NCI-H526 (cell line): ENCODE measurements at places on chromosomes 5 and 9.

DNA sequence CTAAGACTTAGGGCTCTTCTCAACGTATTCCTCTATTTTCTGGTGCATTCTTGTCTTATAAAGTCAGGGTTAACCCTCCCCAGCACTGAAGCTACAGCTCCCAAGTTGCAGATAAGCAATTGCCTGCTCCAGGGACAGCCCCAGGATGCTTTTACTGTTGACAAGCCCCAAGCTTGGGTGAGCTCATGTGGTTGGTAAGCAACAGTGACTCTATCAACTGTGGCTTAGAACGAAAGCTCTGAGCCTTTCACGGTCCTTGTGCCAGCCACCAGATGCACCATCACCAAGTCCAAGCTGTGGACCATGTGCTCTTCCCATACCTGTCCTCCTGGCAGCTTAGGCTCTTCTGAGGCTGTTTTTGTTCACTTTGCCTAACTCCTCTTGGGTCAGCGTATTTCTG, 13.5 kb downstream of the ADRB2 start:
- DNase-seq, result no peak

- no peak for DNase-seq
Observed at GRCh38 chr5:14572836-14573235, 8.8 kb upstream of the OTULINL start.

GRCh38 chr5:72252574-72253155, 67.4 kb downstream of the MRPS27 start:
- no peak for DNase-seq

GRCh38 chr5:153168241-153168640, 322.2 kb upstream of the GRIA1 start:
- no peak for DNase-seq

- DNase-seq, result no peak
Observed at GRCh38 chr5:11607944-11608483, 296.2 kb downstream of the CTNND2 start.

DNA sequence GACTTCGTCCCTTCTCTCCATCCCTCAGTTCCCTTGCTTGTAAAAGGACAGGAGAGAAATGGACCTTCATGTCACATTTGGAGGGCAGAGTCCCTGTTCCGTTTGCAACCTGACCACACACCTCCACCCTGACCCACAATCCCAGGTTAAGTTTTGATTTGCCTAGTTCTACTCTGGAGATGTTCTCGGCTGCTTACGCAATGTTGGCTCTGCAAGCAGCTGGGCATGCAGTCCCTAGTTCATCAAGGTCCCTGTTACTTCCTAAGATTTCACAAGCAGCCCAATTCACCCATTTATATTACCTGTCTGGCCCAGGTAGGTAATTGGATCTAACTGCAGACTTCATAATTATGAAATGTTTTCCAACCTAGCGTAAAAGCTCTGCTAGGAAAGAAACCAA, 28.8 kb downstream of the SLIT3 start:
- no peak for DNase-seq

GRCh38 chr5:35990941-35991611, at the start of gene UGT3A1:
UGT3A1 (minus strand) TSS chr5:35991390; CDS start chr5:35991240, 150 bp downstream.
- peak; percentile 23 for DNase-seq

GRCh38 chr5:150195736-150196485, 6.0 kb downstream of the SLC6A7 start:
- no peak for DNase-seq

GRCh38 chr9:129863059-129863690, 27.9 kb downstream of the USP20 start:
- DNase-seq, result no peak

- peak; percentile 4 for DNase-seq
Observed at GRCh38 chr5:131171276-131171810, 599 bp downstream of the LYRM7 start.

DNA sequence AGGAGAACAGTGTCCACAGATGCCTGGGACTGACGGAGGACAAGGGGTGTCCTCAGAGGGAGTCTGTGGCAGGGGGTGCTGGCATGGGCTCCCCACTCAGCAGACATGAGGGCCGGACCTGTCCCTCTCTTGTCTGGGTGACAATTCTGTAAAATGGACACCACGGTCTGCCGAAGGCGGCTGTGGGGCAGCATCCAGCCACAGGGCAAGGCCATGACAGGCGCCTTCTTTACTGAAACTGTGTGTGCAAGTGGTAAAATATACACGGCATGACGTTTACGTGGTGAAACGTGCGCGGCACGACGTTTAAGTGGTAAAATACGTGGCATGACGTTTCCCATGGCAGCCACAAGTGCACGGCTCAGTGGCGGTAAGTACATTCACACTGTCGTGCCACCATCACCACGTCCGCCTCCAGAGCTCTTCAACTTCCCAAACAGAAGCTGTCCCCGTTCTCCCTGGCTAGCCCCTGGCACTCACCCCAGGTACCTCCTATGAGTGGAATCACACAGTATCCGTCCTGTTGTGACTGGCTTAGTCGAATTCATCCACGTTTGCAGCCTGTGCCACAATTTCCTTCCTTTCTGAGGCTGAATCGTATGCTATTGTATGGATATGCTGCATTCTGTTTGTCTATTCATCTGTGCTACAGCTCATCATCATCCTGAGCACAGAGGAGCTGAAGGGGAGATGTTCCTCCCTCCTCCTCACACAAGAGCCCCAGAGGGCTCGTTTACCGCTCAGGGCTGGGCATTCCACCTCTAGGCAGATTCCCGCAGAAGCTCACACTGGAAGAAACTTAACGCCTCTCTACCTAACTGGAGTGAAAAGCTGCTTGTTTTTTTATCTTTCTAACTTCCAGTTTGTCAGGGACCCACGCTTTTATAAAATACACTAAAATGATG, 52.5 kb downstream of the COL23A1 start:
- DNase-seq, result no peak

DNA sequence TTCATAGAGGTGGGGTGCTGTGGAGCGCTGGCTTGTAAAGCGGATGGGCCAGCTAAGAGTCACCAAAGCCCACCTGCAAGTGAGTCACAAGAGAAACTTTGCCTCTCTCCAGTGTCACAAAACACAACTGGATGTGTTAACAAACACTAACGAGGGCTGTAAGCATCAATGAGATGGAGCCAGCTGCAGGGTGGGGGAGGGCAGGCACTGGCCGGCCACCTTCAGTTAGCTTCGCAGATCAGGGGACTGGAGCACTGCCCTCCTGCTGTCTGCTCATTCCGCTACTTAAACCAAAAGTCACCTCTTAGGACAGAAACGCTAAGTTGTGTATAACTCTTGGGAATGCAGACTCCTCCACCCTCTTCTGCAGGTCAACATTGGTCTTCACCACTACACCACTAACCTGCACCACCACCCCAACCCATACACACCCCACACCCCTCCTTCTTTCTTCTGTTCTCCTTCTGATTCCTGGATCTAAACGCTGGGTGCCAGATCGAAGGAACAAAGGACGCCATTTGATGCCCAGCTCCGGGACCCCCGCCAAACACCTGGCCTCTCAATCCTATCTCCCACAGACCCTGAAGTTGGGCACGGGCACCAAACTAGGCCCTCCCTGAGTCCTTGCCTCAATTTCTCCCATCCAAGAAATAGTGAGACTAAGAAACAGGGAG, 2.1 kb downstream of the ARSI start:
- DNase-seq, result no peak

- no peak for DNase-seq
Observed at GRCh38 chr5:136677217-136677616, 311.9 kb upstream of the TRPC7 start.

GRCh38 chr5:35058374-35058788, 10.6 kb upstream of the AGXT2 start:
- DNase-seq, result no peak

DNA sequence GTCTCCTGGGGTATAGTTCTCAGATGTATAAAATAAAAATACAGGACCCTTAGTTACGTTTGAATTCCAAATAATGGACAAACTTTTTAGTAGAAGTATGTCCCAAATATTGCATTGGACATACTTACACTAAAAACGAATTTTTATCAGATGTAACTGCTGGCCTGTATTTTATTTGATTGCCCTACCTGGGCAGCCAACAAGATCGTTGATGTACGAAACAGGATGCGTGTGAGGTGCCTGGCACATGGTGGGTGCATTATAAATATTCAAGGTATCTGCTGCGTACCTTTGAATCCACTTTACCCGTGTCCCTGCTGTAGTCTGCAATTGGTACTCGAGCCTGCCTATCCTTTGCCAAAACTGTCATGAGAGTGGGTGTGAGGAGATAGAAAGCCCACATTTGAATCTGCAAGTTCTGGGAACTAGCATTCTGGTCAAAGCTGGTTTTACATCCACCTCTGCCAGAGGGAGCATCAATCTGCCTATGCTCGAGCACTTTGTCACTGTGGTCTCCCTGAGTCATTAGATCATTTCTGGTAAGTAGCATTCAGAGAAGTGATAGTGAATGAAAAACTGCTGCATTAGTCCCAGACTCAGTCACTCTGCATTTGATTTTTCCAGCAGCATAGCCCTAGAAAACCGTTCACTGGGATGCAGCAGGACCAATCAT, 133.7 kb upstream of the IQGAP2 start:
- DNase-seq, result no peak

- DNase-seq, result no peak
Observed at GRCh38 chr5:100731768-100732167, 171.3 kb downstream of the ST8SIA4 start.

DNA sequence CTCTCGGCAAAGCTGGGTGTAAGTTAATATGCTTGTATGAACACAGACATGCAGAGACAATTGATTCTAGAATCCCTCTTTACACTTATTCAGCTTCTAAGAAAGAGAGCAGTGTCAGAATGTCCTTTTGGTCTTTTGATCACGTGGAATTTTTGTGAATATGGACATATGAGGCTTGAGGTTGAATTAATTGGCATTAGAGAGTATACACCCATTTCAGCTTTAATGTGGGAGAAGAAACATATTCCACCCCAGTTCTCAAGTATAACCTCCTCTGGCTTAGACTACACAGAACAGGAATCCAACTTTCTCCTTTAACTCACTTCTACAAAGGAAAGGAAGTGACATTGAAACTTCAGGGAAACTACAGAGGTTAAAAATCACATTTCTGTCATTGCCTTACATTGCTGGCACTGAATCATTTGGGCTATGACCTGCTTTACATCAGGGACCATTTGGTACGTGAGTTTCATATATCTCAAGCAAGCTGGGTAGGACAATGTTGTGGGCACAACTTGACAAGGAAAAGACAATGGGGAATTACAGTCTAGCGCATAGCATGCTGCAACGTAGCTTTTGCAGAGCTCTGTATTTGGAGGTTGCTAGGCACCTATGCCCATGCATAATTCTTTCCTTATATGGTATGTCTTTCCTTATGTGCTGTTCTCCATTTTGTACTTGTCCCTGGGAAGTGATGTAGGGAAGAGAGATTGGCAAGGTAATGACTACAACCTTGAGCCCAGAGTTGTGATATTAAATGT, 19.5 kb downstream of the DAB2 start:
- no peak for DNase-seq

DNA sequence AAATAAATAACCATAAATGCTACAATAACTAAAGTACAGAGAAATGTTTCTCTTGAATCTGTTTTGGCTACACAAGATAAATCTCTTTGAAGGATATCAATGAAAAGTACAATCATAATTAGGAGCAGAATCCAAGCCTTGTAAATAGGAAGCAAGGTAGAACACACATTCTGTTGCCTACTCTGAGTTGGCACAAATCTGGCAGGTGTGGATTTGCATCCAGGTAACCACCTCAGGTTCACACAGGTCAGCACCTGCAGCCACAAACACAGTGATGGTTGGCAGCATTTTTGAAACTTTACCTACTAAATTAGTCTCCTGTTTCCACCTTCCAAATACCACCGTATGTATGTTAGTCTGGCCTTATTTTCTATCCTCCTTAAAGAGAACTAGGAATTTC, 105.3 kb upstream of the PIK3R1 start:
- peak; percentile 65 for DNase-seq

- DNase-seq, result no peak
Observed at GRCh38 chr5:58156973-58157701, 302.7 kb downstream of the PLK2 start.

- DNase-seq, result no peak
Observed at GRCh38 chr5:83255268-83255667, 177.9 kb downstream of the XRCC4 start.

- no peak for DNase-seq
Observed at GRCh38 chr5:168464214-168464613, 22.1 kb upstream of the RARS1 start.

GRCh38 chr9:32882705-32883104, 99.4 kb downstream of the TMEM215 start:
- no peak for DNase-seq

- peak; percentile 7 for DNase-seq
Observed at GRCh38 chr5:4939042-4939781, 200.9 kb upstream of the ADAMTS16 start.

DNA sequence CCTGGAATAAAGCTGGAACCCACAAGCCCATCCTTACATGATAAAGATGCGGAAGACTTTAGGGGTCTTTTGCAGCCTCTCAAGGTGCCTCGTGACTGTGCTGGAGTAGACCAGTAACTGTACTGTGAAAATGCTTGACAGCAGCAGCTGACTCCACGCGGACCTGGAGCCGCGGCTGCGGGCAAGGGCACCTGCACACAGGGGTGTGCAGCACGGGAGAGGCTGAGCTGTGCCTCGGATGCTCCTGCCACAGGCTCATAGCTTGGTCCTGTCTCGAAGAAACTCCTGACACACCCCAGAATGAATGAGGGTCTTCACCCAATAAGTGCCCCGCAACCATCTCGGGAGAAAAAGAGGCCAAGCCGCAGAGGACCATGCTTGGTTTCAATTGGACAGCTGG, 40.3 kb upstream of the CEP72 start:
- peak; percentile 26 for DNase-seq

- no peak for DNase-seq
Observed at GRCh38 chr9:116342941-116343340, 189.3 kb downstream of the PAPPA start.

GRCh38 chr5:103456476-103456875, 106.1 kb downstream of the NUDT12 start:
- no peak for DNase-seq

- DNase-seq, result peak; percentile 43
Observed at GRCh38 chr5:92518318-92518904, 1062.6 kb downstream of the NR2F1-AS1 start.

GRCh38 chr9:137411260-137411644, 11.7 kb downstream of the EXD3 start:
- no peak for DNase-seq

GRCh38 chr5:143248391-143248790, 155.1 kb downstream of the NR3C1 start:
- no peak for DNase-seq

DNA sequence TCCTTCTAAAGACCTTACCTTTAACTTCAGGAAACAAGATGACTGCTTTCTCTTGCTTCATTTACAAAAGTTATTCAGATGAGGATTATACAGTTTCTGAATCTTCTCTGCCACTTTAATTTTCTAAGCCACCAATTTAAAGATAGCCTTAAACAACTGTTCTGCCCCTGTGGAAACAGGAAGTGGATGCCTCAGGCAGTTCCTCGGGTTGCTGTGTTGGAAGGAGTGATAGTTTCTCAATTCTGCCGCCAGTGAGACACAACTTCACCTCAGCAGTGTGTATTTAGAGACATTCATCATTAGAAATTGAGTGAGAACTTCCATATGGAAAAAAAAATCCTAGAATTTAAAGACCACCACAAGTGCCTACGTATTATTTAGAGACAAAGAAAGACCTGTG, 475.1 kb upstream of the WWC1 start:
- DNase-seq, result no peak

- no peak for DNase-seq
Observed at GRCh38 chr9:93126151-93126781, 7.8 kb downstream of the NINJ1 start.
